CD4-positive, alpha-beta memory T cell (primary cell): ENCODE measurements at places on chromosomes 2 and 18. TPM values are rescaled to one million over a fixed set of nuclear protein-coding genes. Genes with fewer than 3 reads are reported as not detected.

GRCh38 chr18:76351961-76352581, 143.0 kb downstream of the ZNF516 start:
- no peaks in the 10 kb centered on the region for H3K36me3 ChIP-seq
- H3K27me3 ChIP-seq: no peaks in the 10 kb centered on the region
- no peak overlapping the region for H3K4me3 ChIP-seq
- H3K27ac ChIP-seq: no peak overlapping the region
- H3K4me1 ChIP-seq: no peaks in the 10 kb centered on the region

DNA sequence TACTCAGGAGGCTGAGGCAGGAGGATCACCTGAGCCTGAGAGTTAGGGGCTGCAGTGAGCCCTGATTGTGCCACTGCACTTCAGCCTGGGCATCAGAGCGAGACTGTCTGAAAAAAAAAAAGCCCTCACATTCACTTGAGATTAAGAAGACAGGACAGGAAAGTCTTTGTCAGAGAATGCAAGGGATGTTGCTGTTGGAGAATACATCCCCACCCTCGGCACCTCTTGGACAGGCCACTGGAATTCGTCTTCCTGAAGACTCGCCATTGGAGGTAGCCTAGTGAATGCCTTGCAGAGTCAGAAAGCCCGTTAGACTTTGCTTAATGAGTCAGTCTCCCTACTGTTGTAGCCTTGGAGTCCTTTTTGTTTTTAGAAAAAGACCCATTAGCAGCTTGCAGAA, 205.6 kb downstream of the FAM210A start:
- no peaks in the 10 kb centered on the region for H3K4me1 ChIP-seq
- no peaks in the 10 kb centered on the region for H3K27me3 ChIP-seq
- no peaks in the 10 kb centered on the region for H3K36me3 ChIP-seq

DNA sequence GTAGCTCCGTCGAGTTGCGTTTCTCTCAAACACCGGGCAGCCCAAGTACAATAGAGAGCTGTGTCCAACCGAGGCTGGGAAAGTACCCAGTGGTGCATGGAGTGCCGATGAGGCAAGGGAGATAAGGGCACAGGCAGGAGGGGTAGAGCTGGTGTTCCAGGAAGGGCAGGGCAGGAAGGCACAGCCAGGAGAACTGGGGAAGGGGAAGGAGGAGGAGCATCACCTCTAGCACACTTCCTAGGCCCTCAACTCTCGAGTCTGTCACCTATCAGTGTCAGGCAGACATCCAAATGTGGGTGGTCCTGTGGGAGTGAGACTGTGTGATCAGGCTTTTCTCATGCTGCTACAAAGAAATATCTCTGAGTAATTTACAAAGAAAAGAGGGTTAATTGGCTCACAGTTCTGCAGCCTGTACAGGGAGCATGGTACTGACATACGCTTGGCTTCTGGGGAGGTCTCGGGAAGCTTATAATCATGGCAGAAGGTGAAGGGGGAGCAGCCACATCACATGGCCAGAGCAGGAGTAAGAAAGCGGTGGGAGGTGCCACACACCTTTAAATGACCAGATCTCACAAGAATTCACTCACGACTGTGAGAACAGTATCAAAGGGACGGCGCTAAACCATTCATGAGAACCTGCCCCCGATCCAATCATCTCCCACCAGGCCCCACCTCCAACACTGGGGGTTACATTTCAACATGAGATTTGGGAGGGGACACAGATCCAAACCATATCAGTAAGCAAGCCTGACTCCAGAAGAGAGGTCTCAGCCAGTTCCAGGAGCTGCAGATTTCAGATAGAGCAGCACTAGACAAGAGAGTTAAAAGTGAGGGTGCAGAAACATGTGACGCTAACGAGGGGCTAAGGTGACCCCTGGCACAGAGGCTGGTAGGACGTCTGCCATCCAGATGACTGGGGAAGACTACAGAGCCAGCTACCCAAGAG, 75.7 kb downstream of the MBOAT2 start:
- H3K4me3 ChIP-seq: no peak overlapping the region
- H3K4me1 ChIP-seq: no peaks in the 10 kb centered on the region
- H3K27me3 ChIP-seq: no peaks in the 10 kb centered on the region

DNA sequence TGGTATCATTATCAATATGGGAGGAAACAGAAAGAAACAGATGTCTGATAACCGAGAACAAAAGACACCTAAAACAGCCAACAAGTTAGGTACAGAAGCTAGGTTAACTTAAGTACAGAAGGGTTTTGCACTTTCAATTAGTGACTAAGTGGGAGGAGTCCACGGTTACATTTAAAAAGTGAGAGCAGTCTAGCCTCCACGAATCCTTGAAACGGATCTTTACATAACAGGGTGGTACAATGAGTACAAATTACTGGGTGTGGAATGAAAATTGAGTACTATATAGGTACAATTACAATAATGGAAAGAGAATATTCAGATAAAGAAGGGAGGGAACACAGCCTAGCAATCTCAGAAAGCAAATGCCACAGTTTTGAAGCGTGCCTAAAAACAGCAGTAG, 76.6 kb downstream of the TLK1 start:
- peak; percentile 7 for DNase-seq
- H3K36me3 ChIP-seq: peaks cover 7% of the 10 kb centered on the region
- H3K4me3 ChIP-seq: no peak overlapping the region
- no peaks in the 10 kb centered on the region for H3K27me3 ChIP-seq
- H3K4me1 ChIP-seq: peaks cover 80% of the 10 kb centered on the region

DNA sequence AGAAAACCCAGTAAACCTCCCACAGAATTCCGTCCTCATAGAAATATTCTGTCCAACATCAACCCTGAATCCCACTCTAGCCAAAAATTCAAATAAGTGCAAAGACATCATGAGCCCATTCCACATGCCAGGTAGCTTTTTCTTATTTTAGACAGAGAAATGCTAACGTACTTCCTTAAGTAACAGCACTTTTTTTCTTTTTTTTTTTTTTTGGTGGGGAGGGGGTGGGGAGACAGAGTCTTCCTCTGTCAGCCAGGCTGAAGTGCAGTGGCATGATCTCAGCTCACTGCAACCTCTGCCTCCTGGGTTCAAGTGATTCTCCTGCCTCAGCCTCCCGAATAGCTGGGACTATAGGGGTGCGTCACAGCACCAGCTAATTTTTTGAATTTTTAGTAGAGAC, 45.5 kb downstream of the ANKRD44 start:
- H3K4me1 ChIP-seq: peaks cover 89% of the 10 kb centered on the region
- no peak for DNase-seq
- H3K4me3 ChIP-seq: no peak overlapping the region
- no peaks in the 10 kb centered on the region for H3K27me3 ChIP-seq

- no peaks in the 10 kb centered on the region for H3K36me3 ChIP-seq
- no peak overlapping the region for H3K27ac ChIP-seq
- H3K4me3 ChIP-seq: no peak overlapping the region
- DNase-seq: no peak
- no peaks in the 10 kb centered on the region for H3K27me3 ChIP-seq
Observed at GRCh38 chr2:112912403-112912802, 1.4 kb downstream of the IL37 start.

GRCh38 chr2:80363791-80364349, 59.3 kb upstream of the LRRTM1 start:
- no peak overlapping the region for H3K4me3 ChIP-seq
- DNase-seq: no peak
- no peaks in the 10 kb centered on the region for H3K4me1 ChIP-seq

GRCh38 chr2:223501641-223502040, 100.5 kb downstream of the SCG2 start:
- H3K27me3 ChIP-seq: no peaks in the 10 kb centered on the region
- no peaks in the 10 kb centered on the region for H3K4me1 ChIP-seq
- no peak overlapping the region for H3K4me3 ChIP-seq
- H3K36me3 ChIP-seq: no peaks in the 10 kb centered on the region
- no peak overlapping the region for H3K27ac ChIP-seq

DNA sequence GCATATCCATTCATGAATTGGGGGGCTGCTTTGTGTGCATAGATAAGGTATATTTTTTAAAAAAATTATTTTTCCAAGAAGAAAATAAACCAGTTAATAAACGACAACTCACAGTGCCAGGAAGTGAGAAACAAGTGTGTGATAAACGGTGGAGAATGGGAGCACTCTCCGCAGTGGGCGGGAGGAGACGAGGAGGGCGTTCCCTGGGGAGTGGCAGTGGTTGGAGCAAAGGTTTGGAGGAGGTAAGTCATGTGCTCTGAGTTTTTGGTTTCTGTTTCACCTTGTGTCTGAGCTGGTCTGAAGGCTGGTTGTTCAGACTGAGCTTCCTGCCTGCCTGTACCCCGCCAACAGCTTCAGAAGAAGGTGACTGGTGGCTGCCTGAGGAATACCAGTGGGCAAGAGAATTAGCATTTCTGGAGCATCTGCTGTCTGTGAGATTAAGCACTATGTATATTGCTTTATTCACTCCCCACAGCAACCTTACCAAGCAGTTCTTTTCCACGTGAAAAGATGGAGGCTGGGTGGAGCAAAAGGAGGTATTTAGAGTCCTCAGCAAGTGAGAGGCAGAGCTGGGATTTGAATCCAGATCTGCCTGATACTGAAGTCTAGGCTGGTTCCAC, 27.0 kb upstream of the CASP8 start:
- peak overlapping the region; percentile 73 for H3K4me3 ChIP-seq
- peak overlapping the region; percentile 84 for H3K27ac ChIP-seq
- no peaks in the 10 kb centered on the region for H3K36me3 ChIP-seq
- H3K27me3 ChIP-seq: no peaks in the 10 kb centered on the region

UNC80 gene
- not detected for total RNA-seq

DNA sequence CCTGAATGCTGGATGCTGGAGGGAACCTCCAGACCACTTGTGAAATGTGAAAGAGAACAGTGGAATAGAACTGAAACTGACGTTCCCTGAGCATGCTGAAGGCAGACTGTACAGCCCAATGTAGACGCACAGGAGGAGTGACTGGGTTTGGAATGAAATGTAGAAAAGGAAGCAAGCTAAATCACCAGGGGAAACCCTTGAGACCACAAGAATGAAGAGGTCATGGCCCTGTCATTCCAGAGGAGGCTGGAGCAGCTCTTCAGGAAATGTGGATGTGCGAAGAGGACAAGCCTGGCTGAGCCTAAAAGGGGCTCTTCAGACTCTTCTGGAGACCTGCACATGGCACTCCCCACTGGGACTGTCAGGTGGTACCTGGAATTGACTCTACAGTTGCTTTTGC, 118.5 kb upstream of the ALPP start:
- no peaks in the 10 kb centered on the region for H3K27me3 ChIP-seq
- peaks cover 28% of the 10 kb centered on the region for H3K36me3 ChIP-seq
- H3K4me3 ChIP-seq: no peak overlapping the region
- H3K4me1 ChIP-seq: no peaks in the 10 kb centered on the region

- no peak for DNase-seq
- H3K27me3 ChIP-seq: no peaks in the 10 kb centered on the region
- H3K27ac ChIP-seq: no peak overlapping the region
- peaks cover 30% of the 10 kb centered on the region for H3K4me1 ChIP-seq
Observed at GRCh38 chr2:98777710-98778109, 46.8 kb upstream of the MGAT4A start.

CENPA gene
- 0.32 TPM for total RNA-seq

- no peak overlapping the region for H3K27ac ChIP-seq
- H3K4me1 ChIP-seq: no peaks in the 10 kb centered on the region
- no peaks in the 10 kb centered on the region for H3K27me3 ChIP-seq
- no peak overlapping the region for H3K4me3 ChIP-seq
- H3K36me3 ChIP-seq: no peaks in the 10 kb centered on the region
Observed at GRCh38 chr2:99695944-99696253, 206.1 kb upstream of the REV1 start.

DNA sequence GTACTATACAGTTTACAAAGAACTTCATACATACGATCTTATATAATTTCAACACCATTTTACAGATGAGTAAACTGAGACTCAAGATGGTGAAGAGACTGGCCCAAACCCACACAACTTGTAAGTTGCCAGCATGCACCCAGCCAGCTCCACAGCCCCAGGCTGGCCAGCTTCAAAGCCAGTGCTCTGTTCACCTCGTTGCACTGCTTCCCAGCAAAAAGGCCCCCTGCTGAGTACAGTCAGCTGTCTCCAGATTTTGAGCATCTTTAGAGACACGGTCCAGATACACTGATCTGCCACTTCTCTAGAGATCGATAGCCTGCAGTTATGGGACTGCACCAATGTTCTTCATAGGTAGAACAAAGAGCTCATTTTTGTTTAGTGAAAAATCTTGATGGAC, 257.2 kb upstream of the CHAC2 start:
- DNase-seq: no peak
- no peak overlapping the region for H3K4me3 ChIP-seq
- H3K27me3 ChIP-seq: no peaks in the 10 kb centered on the region
- no peak overlapping the region for H3K27ac ChIP-seq

GRCh38 chr2:71702071-71702970, 249.0 kb downstream of the DYSF start:
- no peaks in the 10 kb centered on the region for H3K36me3 ChIP-seq
- no peaks in the 10 kb centered on the region for H3K27me3 ChIP-seq
- no peak for DNase-seq
- no peak overlapping the region for H3K27ac ChIP-seq
- no peaks in the 10 kb centered on the region for H3K4me1 ChIP-seq

- no peaks in the 10 kb centered on the region for H3K4me1 ChIP-seq
- no peaks in the 10 kb centered on the region for H3K36me3 ChIP-seq
- H3K27ac ChIP-seq: no peak overlapping the region
- H3K4me3 ChIP-seq: no peak overlapping the region
Observed at GRCh38 chr2:187188783-187189631, 259.0 kb downstream of the CALCRL start.

CDCA7 gene
- total RNA-seq: 2.0 TPM

- no peaks in the 10 kb centered on the region for H3K36me3 ChIP-seq
- no peaks in the 10 kb centered on the region for H3K27me3 ChIP-seq
- H3K27ac ChIP-seq: no peak overlapping the region
- H3K4me3 ChIP-seq: no peak overlapping the region
Observed at GRCh38 chr18:68275616-68276015, 439.3 kb downstream of the TMX3 start.

GRCh38 chr2:1736045-1736444, 8.3 kb downstream of the PXDN start:
- no peaks in the 10 kb centered on the region for H3K27me3 ChIP-seq
- no peak overlapping the region for H3K27ac ChIP-seq
- H3K36me3 ChIP-seq: no peaks in the 10 kb centered on the region
- H3K4me1 ChIP-seq: no peaks in the 10 kb centered on the region
- DNase-seq: no peak
- no peak overlapping the region for H3K4me3 ChIP-seq

SGO2 gene
- 4.8 TPM for total RNA-seq

DNA sequence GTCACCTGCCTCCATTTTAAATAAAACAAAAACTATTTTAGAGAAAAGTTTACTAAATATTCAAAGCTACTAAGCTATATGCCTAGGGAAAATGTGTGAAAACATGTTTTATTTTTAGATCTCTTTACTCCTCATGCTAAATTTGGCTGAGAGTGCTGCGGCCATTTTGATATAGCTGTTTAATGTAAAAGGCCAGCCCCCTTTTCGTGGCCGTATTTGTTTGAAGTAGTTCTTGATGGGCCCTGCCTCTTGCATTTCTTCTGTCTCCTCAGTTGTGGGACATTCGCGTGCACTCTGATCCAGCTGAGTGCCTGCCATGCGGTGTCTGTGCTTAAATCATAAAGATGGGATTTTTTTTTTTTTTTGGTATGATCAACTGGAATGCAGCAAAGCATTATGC, 64.0 kb downstream of the ZNF407 start:
- no peaks in the 10 kb centered on the region for H3K4me1 ChIP-seq
- DNase-seq: no peak
- no peaks in the 10 kb centered on the region for H3K27me3 ChIP-seq
- no peak overlapping the region for H3K4me3 ChIP-seq

RESP18 gene
- total RNA-seq: not detected
